Muscle of leg (tissue), 16 donors: ENCODE measurements at places on chromosomes 7 and 10. TPM values are rescaled to one million over a fixed set of nuclear protein-coding genes. Genes with fewer than 3 reads are reported as not detected.

INMT gene
- 15.7 TPM for total RNA-seq

DNAJB6 gene
- 76.1 TPM for total RNA-seq

SPAM1 gene
- not detected for total RNA-seq

THSD7A gene
- 3.8 TPM for total RNA-seq

SPDYE1 gene
- total RNA-seq = not detected

HOXA3 gene
- total RNA-seq = 4.7 TPM

OR2A5 gene
- not detected for total RNA-seq

AVPI1 gene
- total RNA-seq = 6.0 TPM

SORCS1 gene
- 2.4 TPM for total RNA-seq

ZNF503 gene
- 3.6 TPM for total RNA-seq

SEPTIN7 gene
- 359 TPM for total RNA-seq

CCDC6 gene
- 18.4 TPM for total RNA-seq

SEMA3E gene
- 2.5 TPM for total RNA-seq

ACTR3C gene
- 1.9 TPM for total RNA-seq

A1CF gene
- not detected for total RNA-seq

AIFM2 gene
- 1.9 TPM for total RNA-seq

NFE2L3 gene
- total RNA-seq = 0.44 TPM

OR2A42 gene
- 0.04 TPM for total RNA-seq

TYW1B gene
- total RNA-seq = 10.3 TPM

SLC18A3 gene
- not detected for total RNA-seq

LLCFC1 gene
- total RNA-seq = not detected

ZNF488 gene
- total RNA-seq = 1.2 TPM

CPA2 gene
- 0.44 TPM for total RNA-seq

ST8SIA6 gene
- 1.5 TPM for total RNA-seq

GLI3 gene
- total RNA-seq = 7.6 TPM

AZGP1 gene
- total RNA-seq = 0.75 TPM

DHTKD1 gene
- 14.9 TPM for total RNA-seq

HABP2 gene
- 0.04 TPM for total RNA-seq

UPK3B gene
- total RNA-seq = 0.53 TPM

EPHB4 gene
- total RNA-seq = 44.6 TPM

MYH16 gene
- total RNA-seq = not detected

FGL2 gene
- total RNA-seq = 21.7 TPM

PON1 gene
- 0.31 TPM for total RNA-seq

ATOH7 gene
- 0.13 TPM for total RNA-seq

CH25H gene
- total RNA-seq = 0.22 TPM

TUBB8 gene
- total RNA-seq = 0.09 TPM
